ENCODE measurements at places on chromosomes 5 and 9. TPM values are rescaled to one million over a fixed set of nuclear protein-coding genes. Genes with fewer than 3 reads are reported as not detected.
A peak's percentile ranks its signal among the peaks of the same experiment; 100 is the strongest.

RNF183 gene
- not detected for total RNA-seq

GRCh38 chr5:65290677-65291076 is 191.0 kb downstream of the ADAMTS6 start:
- no peak for DNase-seq
- H3K36me3 ChIP-seq, result no peaks in the 10 kb centered on the region
- H3K27ac ChIP-seq, result no peak overlapping the region
- no peaks in the 10 kb centered on the region for H3K27me3 ChIP-seq

DNA sequence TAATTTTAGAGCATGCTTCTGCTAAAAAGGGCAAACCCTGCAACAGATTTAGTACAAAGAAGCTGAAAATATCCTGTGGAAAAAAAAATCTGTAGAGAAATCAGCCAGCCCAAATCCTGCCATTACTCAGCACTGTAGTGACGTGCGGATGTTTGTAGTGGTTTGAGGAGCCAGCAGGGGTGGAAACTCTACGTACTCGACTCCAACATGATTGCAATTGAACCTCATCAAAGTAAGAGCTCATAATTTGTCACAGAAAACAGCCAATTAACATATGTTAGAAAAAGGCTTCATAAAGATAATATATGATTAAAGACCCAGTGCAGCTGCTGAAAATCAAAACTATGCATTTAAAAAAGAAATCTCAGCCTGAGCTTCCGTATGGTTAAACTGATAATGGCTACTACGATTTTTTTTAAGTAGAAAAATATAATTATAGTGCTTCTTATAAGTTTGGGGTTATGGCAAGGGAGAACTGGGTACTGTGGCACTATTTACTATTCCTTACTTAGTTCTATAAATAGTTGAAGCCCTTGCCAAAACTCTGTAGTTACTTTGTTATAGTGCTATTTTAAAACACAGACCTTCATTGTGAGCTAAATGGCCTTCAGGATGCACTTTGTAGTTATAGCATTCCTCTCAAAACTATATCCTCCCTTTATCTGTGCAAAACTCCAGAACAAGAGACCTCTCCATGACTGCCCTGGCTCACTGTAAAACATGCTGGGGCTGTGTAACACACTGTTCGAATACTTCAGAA is 49.4 kb downstream of the MEF2C start:
- H3K27ac ChIP-seq, result peak overlapping the region; percentile 85
- H3K4me1 ChIP-seq, result peaks cover 85% of the 10 kb centered on the region
- peak; percentile 43 for DNase-seq
- peak overlapping the region; percentile 20 for H3K4me3 ChIP-seq

DNA sequence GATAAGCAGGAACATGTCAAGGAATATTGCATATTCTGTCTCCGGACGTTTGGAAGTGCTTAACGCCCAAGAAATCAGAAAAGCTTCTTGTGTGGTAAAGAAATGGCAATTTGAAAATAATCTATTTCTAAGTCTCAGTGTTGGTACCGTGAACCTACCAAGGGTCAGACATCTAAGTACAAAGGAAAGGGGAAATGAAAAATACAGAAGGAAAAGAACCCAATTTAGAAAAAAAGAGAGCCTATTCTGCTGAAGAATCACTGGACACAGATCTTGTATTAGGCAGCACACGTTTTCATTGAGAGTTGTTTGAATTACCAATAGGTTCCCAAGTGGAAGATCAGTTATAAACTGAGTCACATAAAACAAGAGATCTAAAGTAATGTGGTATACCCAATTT is 46.9 kb upstream of the CEP78 start:
- no peaks in the 10 kb centered on the region for H3K27me3 ChIP-seq
- H3K4me1 ChIP-seq, result no peaks in the 10 kb centered on the region
- H3K4me3 ChIP-seq, result no peak overlapping the region
- no peak for DNase-seq

DNA sequence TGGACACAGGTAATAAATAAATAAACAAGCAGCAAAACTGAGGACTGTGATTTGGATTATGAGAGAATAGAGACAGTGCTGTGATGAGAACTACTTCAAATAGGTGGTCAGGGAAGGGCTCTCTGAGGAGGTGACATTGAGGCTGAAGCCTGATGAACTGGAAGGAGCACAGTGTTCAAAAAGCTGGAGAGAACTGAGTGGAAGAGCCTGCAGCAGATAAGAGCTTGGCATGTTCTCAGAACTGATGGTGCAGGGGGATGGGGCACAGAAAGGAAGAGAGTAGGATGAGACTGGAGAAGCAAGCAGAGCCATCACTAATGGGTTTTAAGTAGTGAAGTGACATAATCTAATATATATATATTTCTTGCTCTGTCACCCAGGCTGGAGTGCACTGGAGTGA is 11.2 kb upstream of the TPM2 start:
- no peaks in the 10 kb centered on the region for H3K27me3 ChIP-seq
- peaks cover 6% of the 10 kb centered on the region for H3K36me3 ChIP-seq
- no peak for DNase-seq
- H3K4me1 ChIP-seq, result peaks cover 7% of the 10 kb centered on the region

All from gastrocnemius medialis (tissue), 4 donors.